8988T (cell line): ENCODE measurements at places on chromosomes 11 and 22.

DNA sequence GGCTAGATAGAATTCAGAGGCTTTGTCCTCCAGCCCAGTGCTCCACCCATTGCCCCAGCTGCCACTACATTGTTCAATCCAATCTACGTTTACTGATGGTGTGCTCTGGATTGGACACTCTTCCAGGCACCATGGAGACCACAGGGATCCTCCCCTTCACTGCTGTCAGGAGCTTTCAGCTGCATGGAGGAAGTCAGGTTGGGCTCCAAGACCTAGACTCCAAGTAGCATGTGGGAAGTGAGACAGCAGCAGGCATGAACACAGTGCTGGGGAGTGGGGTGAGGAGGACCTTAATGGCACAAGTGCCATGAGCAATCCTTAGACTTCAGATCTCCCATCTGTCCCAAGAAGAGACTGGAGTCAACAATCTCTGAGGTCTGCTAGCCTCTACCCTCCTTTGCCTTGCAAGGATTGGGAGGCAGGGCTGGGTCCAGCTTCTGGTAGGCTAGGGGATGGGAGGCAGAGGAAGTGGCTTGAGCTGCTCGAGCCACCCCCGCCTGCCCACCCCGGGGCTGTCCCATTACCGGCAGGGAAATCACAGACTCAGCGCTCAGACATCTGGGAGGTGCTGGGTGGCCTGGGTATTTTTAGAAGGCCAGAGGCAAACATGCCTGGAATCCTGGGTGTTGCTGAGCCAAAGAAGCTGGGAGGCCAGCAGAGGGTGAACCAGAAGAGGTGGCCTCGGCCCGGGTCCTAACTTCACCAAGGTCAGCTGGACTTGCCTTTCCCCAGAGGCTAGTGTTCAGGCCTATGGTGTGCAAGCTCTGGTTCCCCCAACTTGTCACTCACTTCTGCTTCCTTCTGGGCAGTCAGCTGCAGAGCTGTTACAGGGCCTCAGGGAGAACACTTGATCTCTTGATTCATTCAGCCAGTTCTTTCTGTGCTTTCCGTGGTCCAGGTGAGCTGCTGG, 15.2 kb upstream of the FCHSD2 start:
- DNase-seq = no peak

DNA sequence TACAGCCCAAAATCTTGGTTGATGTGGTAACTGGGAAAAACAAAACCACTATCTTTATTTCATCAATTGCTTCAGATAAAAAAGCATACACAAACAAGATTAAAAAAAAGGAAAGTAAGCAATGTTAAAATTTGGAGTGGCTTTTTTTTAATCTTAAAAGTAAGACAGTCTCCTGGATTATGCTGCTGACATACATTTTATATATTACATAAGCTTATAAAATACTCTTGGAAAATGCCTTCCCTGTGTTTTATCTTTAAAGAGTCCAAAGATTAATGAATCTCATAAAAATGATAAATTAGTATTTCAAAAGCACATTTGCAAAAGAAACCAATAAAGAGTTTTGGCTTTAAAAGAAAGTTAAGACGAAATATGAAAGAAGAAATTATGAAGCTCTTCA, 132.7 kb downstream of the DLG2 start:
- DNase-seq = no peak

DNA sequence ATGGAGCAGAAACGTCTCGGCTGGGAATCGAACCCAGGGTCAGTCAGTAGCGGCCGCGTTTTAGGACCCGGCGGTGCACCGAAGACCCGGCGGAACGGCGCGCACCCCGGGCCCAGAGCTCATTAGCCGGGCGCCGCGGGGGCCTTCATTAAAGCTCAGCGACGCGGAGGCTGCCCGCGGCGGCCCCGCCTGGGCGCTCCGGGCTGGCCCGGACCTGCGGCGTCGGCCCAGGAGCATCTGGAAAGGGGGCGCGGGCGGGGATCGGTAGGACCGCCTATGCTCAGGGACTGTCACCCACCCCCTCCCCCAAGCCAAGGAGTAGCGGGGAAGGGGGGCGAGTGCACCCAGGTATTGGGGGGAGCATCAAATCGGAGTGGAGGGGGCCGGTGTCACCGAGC, 52.2 kb downstream of the CYTH4 start:
- no peak for DNase-seq

- no peak for DNase-seq
Observed at GRCh38 chr11:75239531-75240290, 863 bp upstream of the TPBGL start.

DNA sequence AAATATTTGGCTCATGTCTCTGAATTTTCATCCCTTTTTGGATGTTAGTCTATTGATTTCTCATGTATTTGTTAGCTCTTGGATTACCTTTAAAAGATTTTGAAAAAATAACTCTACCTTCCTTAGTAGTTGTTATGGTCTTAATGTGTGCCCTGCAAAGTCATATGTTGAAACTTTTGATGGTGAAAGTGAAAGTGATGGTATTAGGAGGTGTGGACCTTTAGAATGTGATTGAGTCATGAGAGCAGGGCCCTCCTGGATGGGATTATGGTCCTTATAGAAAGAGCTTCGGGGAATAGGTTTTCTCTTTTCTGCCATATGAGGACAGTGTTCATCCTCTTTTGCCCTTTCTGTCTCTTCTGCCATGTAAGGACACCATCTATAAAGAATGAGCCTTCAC, 33.6 kb upstream of the MPPED2 start:
- DNase-seq = no peak

DNA sequence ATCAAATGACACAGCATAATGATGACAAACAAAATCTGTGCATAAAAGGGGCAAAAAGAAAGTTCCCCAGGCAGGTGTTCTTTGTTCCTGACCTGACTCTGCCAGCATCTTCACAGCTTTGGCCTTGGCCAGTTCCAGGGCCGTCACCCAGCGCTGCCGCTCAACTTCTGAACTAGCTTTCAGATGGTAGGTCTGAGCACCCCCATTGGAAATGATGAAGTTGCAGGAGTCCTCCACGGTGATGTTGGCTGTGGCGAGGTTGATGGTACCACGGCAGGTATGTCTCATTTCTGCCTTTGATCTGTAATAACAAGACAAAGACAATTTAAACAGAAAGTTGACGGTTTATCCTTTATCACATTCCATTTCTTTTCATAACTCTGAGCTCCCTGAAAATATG, 5.3 kb downstream of the OSBP start:
- DNase-seq = no peak

DNA sequence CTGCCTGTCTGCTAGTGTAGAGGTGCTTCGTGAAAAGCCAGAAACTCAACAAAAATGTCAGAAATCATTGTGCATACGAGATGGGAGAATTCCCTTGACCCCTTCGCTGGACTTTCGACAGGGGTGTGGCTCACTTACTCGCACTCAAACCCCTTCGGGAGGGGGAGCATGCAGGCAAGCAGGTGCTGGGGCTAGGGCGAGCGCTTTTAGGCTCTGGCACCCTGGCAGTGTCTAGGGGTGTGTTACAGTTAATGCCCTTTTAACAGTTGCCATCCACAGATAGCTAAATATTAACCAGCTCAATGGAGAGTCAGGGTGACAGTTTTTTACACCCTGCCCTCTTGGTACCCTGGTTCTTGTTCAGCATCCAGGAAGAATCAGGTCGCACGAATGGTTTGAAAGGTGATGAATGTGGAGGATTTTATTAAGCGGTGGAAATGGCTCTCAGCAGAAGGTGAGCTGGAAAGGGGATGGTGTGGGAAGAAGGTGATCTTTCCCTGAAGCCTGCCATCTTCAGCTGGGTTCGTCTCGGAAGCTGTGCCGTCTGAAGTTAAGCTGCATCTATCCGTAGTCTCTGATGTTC, 59.6 kb upstream of the SHANK2 start:
- no peak for DNase-seq

DNA sequence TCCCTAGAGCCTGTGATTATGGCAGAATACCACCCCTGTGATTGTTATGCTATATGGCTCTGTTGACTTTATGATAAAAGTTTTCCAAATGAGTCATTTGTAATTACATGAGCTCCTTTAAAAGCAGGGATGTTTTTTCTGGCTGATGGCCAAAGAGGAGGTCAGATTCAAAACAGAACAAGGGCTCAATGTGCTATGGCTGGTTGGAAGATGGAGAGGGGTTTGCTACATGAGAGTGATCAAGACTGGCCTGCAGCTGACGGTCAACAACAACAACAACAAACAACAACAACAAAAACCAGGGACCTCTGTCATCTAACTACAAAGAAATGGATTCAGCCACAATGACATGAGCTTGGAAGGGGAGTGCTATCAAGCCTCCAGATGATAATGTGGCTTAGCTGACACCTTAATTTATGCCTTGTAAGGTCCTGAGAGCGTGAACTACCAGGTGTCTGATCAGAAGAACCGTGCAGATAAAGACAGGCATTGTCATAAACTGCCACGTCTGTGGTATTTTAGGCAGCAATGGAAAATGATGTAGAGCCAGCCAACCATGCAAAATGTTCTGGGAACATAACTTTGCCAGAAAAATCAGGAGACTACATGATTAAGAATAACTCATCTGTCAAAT, 47.2 kb downstream of the PIWIL3 start:
- DNase-seq = no peak

DNA sequence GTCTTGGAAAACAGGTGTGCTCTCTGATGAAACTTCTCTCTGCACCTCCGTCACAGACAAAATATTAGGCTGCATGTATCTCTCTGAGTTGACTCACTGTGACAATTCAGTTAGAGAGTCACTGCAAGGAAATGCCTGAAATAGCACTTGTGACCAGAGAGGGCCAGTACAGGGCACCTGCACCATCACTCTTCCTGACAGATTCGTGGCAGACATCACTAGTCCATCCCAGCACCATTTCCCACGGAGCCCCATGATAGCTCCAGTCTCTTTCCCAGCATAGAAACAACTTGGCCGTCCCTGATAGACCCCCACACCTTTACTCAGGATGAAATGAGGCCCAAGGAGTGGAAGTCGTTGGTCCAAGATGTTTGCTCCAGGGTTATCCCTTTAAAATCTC, 73.3 kb upstream of the ISX start:
- no peak for DNase-seq

DNA sequence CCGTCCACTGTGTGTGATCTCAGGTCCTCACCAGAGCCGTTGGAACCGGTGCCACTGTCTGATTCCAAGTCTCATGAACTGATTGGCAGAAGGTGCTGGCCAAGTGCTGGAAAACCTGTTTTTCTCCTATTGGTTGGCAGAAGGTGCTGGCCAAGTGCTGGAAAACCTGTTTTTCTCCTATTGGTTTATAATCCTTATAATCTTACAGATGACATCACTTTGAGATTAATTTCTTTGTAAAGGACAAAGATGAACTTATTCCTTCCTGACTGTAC, 1106.3 kb downstream of the BRD1 start:
- no peak for DNase-seq

- DNase-seq = no peak
Observed at GRCh38 chr11:64437426-64437825, 78.5 kb downstream of the RPS6KA4 start.

DNA sequence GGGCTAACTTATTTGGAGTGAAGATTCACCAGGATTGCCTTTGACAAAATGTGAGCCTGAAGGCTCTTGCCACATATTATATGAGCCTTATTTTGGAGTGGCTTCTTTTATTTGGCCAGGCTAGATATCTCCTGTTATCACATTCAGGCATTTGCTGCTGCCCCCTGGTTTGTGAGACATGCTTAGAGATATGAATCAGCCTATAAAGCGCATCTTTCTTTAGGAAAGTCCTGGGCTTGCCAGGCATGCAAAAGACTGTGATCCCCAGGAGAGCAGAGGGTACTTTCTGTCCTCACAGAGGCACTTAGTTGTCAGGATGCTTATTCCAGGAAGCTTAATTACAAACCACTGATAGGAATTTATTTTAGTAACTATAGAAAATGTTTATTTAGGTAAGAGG, 333.3 kb downstream of the FAT3 start:
- no peak for DNase-seq

GRCh38 chr22:22105364-22105763, 122.8 kb upstream of the TOP3B start:
- no peak for DNase-seq

GRCh38 chr11:90855531-90855930, 632.7 kb upstream of the CHORDC1 start:
- DNase-seq = no peak

- no peak for DNase-seq
Observed at GRCh38 chr11:90134478-90135003, at the start of gene NAALAD2. Gene NAALAD2 (plus strand): TSS chr11:90134663. CDS start chr11:90134759, 96 bp downstream.

- no peak for DNase-seq
Observed at GRCh38 chr11:45208135-45208534, 61.7 kb downstream of the PRDM11 start.

DNA sequence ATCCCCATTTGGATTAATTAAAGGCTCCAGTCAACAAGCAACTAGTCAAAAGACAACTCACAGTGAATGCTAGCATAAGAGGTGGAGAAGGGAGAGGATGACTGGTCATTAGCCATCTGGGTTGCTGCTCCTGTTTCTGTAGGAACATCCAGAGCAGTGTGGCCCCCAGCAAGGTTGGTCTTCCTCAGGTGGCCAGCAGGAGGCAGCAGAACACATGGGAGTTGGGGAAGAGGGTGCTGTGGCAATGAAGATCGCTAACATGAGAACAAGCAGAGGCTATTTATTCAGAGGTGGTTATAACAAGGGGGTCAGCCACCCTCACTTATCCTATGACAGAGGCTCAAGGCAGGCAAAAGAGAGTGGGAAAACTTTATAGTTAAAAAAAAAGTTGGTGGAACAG, 21.3 kb downstream of the IZUMO1R start:
- DNase-seq = peak; percentile 31

- no peak for DNase-seq
Observed at GRCh38 chr11:121588747-121589146, 136.0 kb upstream of the SORL1-AS1 start.

DNA sequence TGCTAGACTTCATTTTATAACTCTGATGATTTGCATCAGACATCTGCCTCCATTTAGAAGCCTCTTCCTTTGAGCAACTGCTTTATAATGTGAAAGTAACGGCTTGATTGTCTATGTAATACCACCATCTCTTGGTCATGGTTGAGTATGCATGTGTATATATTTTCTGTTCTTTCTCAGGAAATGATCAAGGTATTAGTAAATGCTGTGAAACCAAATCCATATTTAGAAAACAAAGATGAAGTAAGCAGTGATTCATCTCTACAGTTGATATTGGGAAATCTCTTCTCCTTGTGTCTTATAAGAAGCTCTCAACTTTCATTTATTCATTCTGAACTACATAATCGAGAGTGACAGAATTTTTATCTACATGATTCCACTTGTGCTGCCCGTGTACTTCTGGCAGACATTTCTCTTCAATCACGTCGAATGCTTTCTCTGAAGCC, 104.6 kb upstream of the ANO3 start:
- no peak for DNase-seq

- no peak for DNase-seq
Observed at GRCh38 chr11:69385832-69386427, 92.0 kb downstream of the MYEOV start.

DNA sequence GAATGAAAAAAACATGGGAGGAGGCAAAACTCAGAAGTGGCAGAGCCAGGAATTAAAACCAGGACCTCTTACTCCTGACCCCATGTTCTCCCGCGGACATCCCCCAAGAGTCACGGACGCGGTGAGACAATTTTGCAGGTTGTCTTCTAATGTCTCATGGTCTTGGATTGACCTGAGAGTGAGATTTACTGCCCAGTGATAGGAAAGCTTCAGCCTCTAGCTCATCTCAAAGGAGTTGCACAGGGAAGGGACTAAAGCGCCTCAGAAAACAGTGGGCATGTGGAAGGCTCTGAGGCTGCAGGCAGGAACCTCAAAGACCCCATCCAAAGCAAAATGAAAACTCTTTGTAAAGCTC, 197.4 kb downstream of the ADAMTS15 start:
- no peak for DNase-seq
